ENCODE measurements at places on chromosomes 4 and X. TPM values are rescaled to one million over a fixed set of nuclear protein-coding genes. Genes with fewer than 3 reads are reported as not detected.

GRCh38 chr4:14152834-14153519 is 525.5 kb upstream of the BOD1L1 start:
- no peaks in the 10 kb centered on the region for H3K27me3 ChIP-seq
- H3K27ac ChIP-seq, result no peak overlapping the region
- H3K4me3 ChIP-seq, result no peak overlapping the region

- DNase-seq, result no peak
- H3K27me3 ChIP-seq, result no peaks in the 10 kb centered on the region
- no peak overlapping the region for H3K4me3 ChIP-seq
- no peak overlapping the region for H3K27ac ChIP-seq
These were observed 24.5 kb downstream of the KIAA0232 start for GRCh38 chr4:6806924-6807626.

DNA sequence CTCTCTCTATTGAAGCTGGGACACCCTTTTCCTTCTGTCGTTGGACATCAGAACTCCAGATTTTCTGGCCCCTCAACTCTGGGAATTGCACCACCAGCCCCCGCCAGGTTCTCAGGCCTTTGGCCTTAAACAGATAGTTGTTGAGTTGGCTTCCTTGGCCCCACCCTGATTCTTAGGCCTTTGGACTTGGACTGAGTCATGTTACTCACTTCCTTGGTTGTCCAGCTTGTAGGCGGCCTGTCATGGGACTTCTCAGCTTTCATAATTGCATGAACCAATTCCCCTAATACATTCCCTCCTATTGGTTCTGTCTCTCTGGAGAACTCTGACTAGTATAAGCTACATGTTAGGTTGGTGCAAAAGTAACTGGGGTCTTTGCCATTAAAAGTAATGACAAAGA is 195.7 kb downstream of the GPAT3 start:
- H3K4me1 ChIP-seq, result no peaks in the 10 kb centered on the region
- no peak overlapping the region for H3K27ac ChIP-seq
- no peak overlapping the region for H3K4me3 ChIP-seq
- no peaks in the 10 kb centered on the region for H3K27me3 ChIP-seq
- DNase-seq, result no peak
- no peaks in the 10 kb centered on the region for H3K36me3 ChIP-seq

DNA sequence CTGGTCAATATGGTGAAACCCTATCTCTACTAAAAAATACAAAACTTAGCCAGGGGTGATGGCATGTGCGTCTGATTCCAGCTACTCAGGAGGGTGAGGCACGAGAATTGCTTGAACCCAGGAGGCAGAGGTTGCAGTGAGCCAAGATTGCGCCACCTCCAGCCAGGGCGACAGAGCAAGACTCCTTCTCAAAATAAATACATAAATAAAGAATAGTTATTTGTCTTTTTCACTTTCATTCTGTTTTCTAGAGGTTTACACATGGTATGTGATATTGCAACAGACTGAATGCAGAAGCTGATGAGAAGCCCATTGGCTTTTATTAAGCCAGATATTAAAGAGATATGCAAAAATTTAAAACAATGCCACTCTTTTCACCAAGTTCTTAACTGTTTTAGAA is 8.2 kb downstream of the KLHL15 start:
- H3K4me3 ChIP-seq, result no peak overlapping the region
- no peaks in the 10 kb centered on the region for H3K4me1 ChIP-seq
- no peaks in the 10 kb centered on the region for H3K27me3 ChIP-seq
- DNase-seq, result no peak

DNA sequence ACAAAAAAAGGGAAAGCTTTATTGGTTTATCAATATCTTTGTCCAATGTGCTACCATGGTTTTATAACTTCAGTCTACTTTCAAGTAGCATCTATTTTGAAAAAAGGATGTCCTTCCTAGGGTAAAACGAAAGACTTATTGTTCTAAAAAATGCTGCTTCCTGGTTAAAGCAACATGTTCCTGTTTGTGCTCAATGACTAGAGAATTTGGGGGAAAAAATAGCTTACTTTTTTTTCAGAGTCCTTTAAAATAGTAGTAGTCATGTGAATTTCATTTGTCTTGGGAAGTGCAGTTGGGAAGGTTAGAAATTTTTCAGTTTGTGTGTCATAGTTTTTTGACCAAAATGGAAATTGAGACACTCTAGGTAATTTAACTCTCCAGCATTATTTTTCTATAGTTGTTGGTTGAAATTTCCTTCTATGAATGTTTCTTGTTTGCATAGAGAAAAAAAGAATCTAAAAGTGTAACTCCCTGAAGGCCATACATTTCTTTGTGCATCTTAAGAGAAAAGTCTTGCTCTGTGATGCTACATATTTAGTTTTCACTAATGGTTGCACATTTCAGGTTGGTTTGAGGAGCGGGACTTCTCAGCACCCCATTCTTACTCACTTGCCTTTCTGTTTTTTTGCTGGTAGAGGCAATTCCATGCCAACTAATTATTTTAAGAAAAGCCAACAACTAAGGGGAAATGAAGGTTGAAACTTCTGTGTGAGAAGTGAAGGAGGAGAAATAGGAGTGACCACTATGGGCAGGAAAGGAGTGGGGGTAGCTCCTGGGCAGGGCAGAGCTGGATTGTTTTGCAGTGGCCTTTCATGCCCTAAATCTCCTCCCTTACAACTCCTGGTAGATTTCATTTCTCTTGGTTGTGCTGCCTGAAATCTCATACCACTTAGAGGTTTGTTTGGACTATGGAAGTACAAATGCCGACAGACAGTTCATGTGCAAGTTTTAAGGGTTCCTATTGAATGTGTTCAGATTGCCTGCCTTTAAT is 76.4 kb downstream of the RAPGEF2 start:
- no peaks in the 10 kb centered on the region for H3K36me3 ChIP-seq
- H3K4me1 ChIP-seq, result peaks cover 10% of the 10 kb centered on the region
- peak overlapping the region; percentile 10 for H3K4me3 ChIP-seq
- no peak overlapping the region for H3K27ac ChIP-seq
- no peaks in the 10 kb centered on the region for H3K27me3 ChIP-seq

- no peaks in the 10 kb centered on the region for H3K4me1 ChIP-seq
- no peak overlapping the region for H3K4me3 ChIP-seq
- H3K27me3 ChIP-seq, result no peaks in the 10 kb centered on the region
- no peaks in the 10 kb centered on the region for H3K36me3 ChIP-seq
- no peak overlapping the region for H3K27ac ChIP-seq
- DNase-seq, result no peak
These were observed 503.6 kb downstream of the IL1RAPL1 start for GRCh38 chrX:29090811-29091210.

GRCh38 chr4:75327804-75328512 is 186.2 kb downstream of the RCHY1 start:
- H3K4me3 ChIP-seq, result no peak overlapping the region
- H3K27ac ChIP-seq, result peak overlapping the region; percentile 49
- H3K4me1 ChIP-seq, result no peaks in the 10 kb centered on the region
- no peak for DNase-seq

- DNase-seq, result no peak
- H3K27ac ChIP-seq, result no peak overlapping the region
- peaks cover 9% of the 10 kb centered on the region for H3K4me1 ChIP-seq
- H3K4me3 ChIP-seq, result no peak overlapping the region
These were observed 85.6 kb upstream of the KIT start for GRCh38 chr4:54572152-54572542.

- H3K27ac ChIP-seq, result no peak overlapping the region
- H3K4me3 ChIP-seq, result no peak overlapping the region
- H3K4me1 ChIP-seq, result no peaks in the 10 kb centered on the region
- no peak for DNase-seq
These were observed 379.1 kb downstream of the IL1RAPL1 start for GRCh38 chrX:28966331-28966730.

- H3K27ac ChIP-seq, result no peak overlapping the region
- H3K4me3 ChIP-seq, result no peak overlapping the region
- H3K4me1 ChIP-seq, result no peaks in the 10 kb centered on the region
- H3K36me3 ChIP-seq, result no peaks in the 10 kb centered on the region
These were observed 194.7 kb downstream of the STIM2 start for GRCh38 chr4:27055221-27055760.

DNA sequence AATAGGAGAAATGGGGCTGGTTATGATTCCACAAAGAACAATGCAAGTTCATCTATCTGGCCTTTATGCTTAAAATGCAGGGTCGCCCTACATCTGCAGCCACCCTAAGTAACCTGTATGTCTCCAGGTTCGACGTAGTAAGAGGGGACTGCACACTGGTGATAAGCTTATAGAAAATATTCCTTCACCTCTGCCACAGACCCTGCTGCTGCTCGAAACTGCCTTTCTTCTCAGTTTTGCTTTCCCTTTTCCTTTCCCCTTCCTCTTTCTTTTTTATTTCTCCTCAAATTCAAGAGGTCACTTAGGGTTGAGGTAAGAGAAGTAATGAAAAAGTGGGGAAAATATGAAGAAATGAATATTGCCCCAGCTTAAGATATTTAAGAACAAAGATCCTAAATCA is 123.5 kb downstream of the DCHS2 start:
- no peaks in the 10 kb centered on the region for H3K27me3 ChIP-seq
- no peak for DNase-seq
- no peak overlapping the region for H3K4me3 ChIP-seq
- H3K27ac ChIP-seq, result no peak overlapping the region
- no peaks in the 10 kb centered on the region for H3K36me3 ChIP-seq

GRCh38 chrX:727738-728621 is 97.4 kb downstream of the SHOX start:
- H3K4me1 ChIP-seq, result no peaks in the 10 kb centered on the region
- no peak for DNase-seq
- H3K27me3 ChIP-seq, result no peaks in the 10 kb centered on the region
- no peak overlapping the region for H3K27ac ChIP-seq

DNA sequence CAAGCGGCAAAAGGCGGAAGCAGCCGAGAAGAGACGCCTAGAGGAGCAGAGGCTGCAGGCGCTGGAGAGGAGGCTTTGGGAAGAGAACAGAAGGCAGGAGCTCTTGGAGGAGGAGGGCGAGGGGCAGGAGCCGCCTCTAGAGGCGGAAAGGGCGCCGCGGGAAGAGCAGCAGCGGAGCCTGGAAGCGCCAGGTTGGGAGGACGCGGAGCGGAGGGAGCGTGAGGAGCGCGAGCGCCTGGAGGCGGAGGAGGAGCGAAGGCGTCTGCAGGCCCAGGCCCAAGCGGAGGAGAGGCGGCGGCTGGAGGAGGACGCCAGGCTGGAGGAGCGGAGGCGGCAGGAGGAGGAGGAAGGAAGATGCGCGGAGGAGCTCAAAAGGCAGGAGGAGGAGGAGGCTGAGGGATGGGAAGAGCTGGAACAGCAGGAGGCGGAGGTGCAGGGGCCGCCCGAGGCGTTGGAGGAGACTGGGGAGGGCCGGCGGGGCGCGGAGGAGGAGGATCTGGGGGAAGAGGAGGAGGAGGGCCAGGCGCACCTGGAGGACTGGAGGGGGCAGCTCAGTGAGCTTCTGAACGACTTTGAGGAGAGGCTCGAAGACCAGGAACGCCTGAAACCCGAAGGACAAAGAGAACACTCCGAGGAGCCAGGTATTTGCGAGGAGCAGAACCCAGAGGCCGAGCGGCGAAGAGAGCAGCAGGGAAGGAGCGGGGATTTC is 72.9 kb downstream of the AASDH start:
- no peak for DNase-seq
- H3K36me3 ChIP-seq, result no peaks in the 10 kb centered on the region
- H3K27ac ChIP-seq, result no peak overlapping the region
- no peaks in the 10 kb centered on the region for H3K4me1 ChIP-seq

GRCh38 chrX:22249371-22249770 is 23.3 kb upstream of the CBLL2 start:
- H3K4me1 ChIP-seq, result no peaks in the 10 kb centered on the region
- no peak overlapping the region for H3K27ac ChIP-seq
- H3K4me3 ChIP-seq, result no peak overlapping the region
- H3K27me3 ChIP-seq, result no peaks in the 10 kb centered on the region
- H3K36me3 ChIP-seq, result no peaks in the 10 kb centered on the region

DNA sequence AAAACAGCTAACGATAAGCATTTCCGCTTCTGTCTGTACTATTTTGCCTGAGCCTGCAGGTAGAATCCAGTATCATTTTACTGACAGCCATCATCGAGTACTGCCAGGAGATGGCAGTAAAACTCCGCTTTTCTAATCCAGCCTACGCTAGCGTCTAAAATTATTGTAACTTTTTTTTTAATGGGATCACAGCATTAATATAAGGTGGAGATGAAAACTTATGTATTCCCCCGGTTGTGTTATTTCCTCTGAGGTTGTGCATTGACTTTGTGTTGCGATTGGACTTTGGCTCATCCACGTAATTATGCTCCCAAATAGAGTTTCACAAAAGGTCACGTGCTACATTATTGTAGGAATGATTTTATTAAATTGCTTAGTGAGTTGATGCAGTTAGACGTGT is 248.1 kb downstream of the C4orf33 start:
- H3K27ac ChIP-seq, result no peak overlapping the region
- no peaks in the 10 kb centered on the region for H3K4me1 ChIP-seq
- no peak overlapping the region for H3K4me3 ChIP-seq
- no peaks in the 10 kb centered on the region for H3K36me3 ChIP-seq

DNA sequence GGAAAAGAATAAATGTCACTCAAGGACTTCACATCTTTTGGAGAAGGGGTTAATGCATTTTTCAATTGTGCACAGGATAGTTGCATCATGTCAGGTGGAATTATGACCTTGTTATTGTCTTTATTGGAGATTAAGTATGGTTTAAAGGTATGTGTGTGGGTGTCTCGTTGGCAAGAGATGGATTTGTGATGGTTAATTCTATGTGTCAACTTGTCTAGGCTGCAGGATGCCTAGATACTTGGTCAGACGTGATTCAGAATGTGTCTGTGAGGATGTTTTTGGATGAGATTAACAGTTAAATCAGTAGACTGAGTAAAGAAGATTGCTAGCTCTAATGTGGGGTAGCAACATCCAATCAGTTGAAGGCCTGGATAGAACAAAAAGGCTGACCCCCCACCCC is 42.2 kb upstream of the HSD17B10 start:
- no peak overlapping the region for H3K27ac ChIP-seq
- H3K4me3 ChIP-seq, result no peak overlapping the region
- no peaks in the 10 kb centered on the region for H3K27me3 ChIP-seq
- no peak for DNase-seq

DNA sequence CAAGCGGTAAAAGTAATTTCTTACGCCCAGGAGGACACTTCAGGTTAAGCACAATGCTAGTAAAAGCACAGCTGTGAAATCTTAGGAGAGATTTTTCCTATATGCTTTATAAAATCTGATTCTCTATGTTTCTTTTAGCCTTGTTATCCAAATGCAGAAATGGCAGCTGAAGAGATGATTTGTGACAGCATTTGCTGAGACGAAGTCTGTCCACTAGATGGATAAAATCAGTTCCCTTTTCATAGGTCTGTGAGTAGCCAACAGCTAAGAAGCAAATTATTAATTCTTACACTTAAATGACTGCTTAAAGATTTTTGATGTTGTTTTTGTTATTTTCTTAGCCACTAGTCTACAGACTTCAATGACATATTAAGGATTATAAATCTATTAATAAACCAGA is 5.3 kb downstream of the GPM6A start:
- no peaks in the 10 kb centered on the region for H3K36me3 ChIP-seq
- H3K27me3 ChIP-seq, result no peaks in the 10 kb centered on the region
- H3K4me1 ChIP-seq, result no peaks in the 10 kb centered on the region
- no peak overlapping the region for H3K4me3 ChIP-seq

DNA sequence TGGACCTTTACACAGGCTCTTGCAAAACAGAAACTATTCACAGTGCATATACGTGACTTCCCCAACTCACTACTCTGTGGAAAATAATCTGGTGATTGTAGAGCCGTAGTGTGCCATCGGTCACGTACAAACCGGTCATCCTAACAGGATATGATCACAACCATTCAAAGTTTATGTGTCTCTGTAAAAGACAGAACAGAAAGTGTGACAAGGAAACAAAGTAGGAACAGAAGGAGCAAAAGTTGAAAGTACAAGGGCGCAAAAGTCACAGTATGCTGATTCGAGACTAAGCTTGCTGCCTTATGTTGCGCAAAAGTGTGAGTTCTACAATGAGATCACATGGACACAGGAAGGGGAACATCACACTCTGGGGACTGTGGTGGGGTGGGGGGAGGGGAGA is 18.6 kb downstream of the MEPE start:
- H3K27ac ChIP-seq, result no peak overlapping the region
- H3K4me3 ChIP-seq, result no peak overlapping the region
- no peak for DNase-seq
- H3K36me3 ChIP-seq, result no peaks in the 10 kb centered on the region

The HELT gene
- total RNA-seq, result not detected

The DKK2 gene
- 1.2 TPM for total RNA-seq

The SMIM14 gene
- 47.2 TPM for total RNA-seq
